Activated CD8-positive, alpha-beta T cell treated with anti-CD3 and anti-CD28 coated beads, Interleukin-2, amount 10 ng/mL, durations not matched to agents 7 days and 5 days (primary cell): ENCODE measurements at places on chromosomes 16 and 17. TPM values are rescaled to one million over a fixed set of nuclear protein-coding genes. Genes with fewer than 3 reads are reported as not detected.

Gene TOM1L1
- not detected for total RNA-seq

Gene WSCD1
- total RNA-seq, result not detected

Gene TAC4
- not detected for total RNA-seq

Gene CCL14
- total RNA-seq, result not detected

DNA sequence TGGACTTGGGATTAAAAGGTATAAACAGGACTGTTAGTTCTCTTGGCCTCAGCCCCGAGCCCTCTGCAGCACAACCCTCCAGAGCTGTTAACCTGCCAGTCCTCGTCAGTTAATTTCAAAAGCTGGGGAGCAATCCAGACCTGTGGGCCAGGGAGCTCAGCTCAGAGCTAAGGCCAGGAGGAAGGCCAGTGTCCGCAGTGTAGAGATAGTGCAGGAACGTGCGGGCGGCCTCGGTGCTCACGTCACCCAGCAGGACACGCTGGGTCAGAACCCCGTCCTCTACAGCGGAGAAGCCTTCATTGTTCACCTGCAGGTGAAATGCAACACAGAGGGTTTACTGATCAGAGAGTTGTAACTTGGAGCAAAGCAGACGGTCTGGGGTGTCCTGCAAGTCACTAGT, 15.4 kb upstream of the NLRC3 start:
- H3K4me3 ChIP-seq, result no peak overlapping the region
- DNase-seq, result no peak
- no peak overlapping the region for H3K27ac ChIP-seq
- H3K36me3 ChIP-seq, result peaks cover 23% of the 10 kb centered on the region
- no peaks in the 10 kb centered on the region for H3K27me3 ChIP-seq

- no peaks in the 10 kb centered on the region for H3K4me1 ChIP-seq
- H3K27ac ChIP-seq, result no peak overlapping the region
- DNase-seq, result no peak
- H3K27me3 ChIP-seq, result peaks cover 7% of the 10 kb centered on the region
- no peak overlapping the region for H3K4me3 ChIP-seq
Measured at GRCh38 chr16:80940069-80940856, 66.4 kb downstream of the CMC2 start.

DNA sequence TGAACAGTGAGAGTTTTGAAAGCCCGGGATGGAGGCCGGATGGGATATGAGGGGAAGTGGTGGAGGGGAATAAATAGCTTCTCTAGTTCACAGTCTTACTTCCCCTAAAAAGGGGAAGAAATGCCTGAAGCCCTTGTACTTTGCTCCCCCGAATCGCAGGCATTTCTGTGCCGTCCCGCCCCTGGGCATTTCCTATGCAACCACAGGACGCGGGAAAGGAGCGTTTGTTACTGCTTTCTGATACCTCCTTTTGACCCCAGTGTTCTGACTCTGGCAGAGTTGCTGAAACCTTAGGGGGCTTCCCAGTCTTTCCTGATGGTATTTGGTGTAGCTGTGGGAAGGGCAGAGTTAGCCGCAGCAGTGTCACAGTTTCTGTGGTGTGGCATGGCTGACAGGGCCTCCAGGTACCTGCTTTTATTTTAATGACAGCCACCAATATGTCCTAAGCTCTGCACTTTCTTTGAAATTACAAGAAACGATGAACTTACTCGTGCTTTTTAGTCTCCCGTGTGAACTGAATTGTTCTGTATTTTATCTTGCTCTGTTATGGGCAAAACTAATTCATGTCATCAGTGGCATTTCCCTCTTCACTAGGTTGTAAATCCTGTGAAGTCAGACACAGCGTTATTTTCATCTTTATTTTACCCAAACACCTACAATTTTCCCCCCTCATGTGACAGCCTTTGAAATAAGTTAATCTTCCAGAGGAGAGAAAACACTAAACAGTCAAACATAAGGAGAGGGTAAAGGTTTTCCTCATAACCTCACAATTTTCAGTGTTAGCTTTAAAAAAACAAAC, 27.1 kb downstream of the USP10 start:
- peak overlapping the region; percentile 37 for H3K4me3 ChIP-seq
- peak; percentile 24 for DNase-seq
- H3K27me3 ChIP-seq, result no peaks in the 10 kb centered on the region
- H3K27ac ChIP-seq, result no peak overlapping the region
- peaks cover 11% of the 10 kb centered on the region for H3K36me3 ChIP-seq

DNA sequence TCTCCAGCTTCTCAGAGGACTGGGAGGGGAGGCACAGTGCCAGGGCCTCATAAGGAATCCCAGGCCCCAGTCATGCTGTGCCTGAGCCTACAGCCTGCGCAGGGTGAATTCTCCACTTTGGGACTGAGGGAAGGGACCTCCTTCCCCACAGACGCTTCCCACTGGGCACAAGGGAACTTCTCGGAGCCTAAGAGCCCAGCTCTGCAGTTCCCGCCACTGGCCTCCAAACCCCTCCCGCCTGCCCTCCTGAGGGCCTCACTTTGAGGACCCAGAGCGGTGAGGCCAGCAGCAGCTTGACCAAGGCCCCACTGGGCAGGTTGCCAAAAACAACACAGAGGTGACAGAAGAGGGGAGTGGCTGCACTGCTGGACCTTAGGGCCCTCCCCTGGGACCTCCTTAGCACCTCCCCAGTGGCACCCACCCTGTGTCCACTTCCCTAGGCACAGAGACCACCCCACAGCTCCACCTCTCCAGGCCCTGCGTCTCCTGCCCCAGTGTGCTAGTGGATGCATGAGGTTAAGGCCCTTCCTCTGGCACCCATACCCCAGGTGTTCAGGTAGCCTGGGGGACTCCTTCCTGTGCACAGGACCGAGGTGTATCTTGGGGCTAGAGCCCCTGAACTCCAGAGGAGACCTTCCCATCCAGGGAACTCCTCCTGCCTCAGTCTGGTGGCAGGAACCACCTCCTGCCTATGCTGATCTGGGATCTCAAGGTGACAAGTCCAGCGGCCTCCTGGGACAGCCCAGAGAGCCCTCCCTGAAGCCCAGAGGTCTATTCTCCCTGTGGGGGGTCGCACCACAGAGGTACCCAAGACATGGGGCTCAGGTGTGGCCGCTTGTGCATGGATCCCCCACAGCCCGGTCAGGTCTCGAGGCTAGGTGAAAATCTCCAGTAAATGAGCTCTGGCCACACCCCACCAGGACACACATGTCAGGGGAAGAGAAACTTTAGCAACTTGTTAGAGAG, 3.4 kb downstream of the CASKIN2 start:
- no peak overlapping the region for H3K4me3 ChIP-seq
- no peak for DNase-seq
- H3K4me1 ChIP-seq, result no peaks in the 10 kb centered on the region
- H3K36me3 ChIP-seq, result no peaks in the 10 kb centered on the region
- peaks cover 3% of the 10 kb centered on the region for H3K27me3 ChIP-seq
- no peak overlapping the region for H3K27ac ChIP-seq

GRCh38 chr16:1769402-1770300, 1.7 kb downstream of the NME3 start:
- peak overlapping the region; percentile 99 for H3K4me3 ChIP-seq
- peaks cover 23% of the 10 kb centered on the region for H3K36me3 ChIP-seq
- H3K27me3 ChIP-seq, result no peaks in the 10 kb centered on the region
- H3K27ac ChIP-seq, result peak overlapping the region; percentile 81
- H3K4me1 ChIP-seq, result peaks cover 12% of the 10 kb centered on the region
- DNase-seq, result no peak

DNA sequence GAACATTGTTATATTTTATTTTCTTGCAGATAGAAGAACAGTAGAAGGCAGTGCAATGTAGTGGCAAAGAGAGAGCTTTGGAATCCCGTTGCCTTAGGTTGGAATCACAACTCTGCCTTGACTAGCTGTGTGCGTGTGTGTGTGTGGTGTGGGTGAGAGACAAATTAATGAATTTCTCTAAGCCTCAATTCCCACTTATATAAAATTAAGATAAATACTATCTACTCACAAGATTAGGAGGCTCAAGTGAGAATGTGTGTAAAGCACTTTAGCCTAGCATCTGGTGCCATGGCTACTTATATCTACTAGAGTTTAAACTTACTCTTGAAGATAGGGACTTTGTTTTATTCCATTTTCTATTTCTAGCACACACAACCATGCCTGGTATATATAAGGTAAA, 12.8 kb downstream of the CPD start:
- no peak overlapping the region for H3K27ac ChIP-seq
- no peak overlapping the region for H3K4me3 ChIP-seq
- H3K36me3 ChIP-seq, result peaks cover 11% of the 10 kb centered on the region
- H3K27me3 ChIP-seq, result no peaks in the 10 kb centered on the region
- no peak for DNase-seq

- DNase-seq, result no peak
- H3K4me1 ChIP-seq, result peaks cover 50% of the 10 kb centered on the region
- no peak overlapping the region for H3K4me3 ChIP-seq
- peaks cover 81% of the 10 kb centered on the region for H3K36me3 ChIP-seq
- H3K27me3 ChIP-seq, result no peaks in the 10 kb centered on the region
Measured at GRCh38 chr17:48055531-48056245, 7.5 kb downstream of the NFE2L1 start.

- H3K27ac ChIP-seq, result no peak overlapping the region
- no peak for DNase-seq
- H3K4me3 ChIP-seq, result no peak overlapping the region
- H3K36me3 ChIP-seq, result peaks cover 36% of the 10 kb centered on the region
- H3K27me3 ChIP-seq, result no peaks in the 10 kb centered on the region
Measured at GRCh38 chr17:6599364-6599763, 41.1 kb downstream of the KIAA0753 start.

DNA sequence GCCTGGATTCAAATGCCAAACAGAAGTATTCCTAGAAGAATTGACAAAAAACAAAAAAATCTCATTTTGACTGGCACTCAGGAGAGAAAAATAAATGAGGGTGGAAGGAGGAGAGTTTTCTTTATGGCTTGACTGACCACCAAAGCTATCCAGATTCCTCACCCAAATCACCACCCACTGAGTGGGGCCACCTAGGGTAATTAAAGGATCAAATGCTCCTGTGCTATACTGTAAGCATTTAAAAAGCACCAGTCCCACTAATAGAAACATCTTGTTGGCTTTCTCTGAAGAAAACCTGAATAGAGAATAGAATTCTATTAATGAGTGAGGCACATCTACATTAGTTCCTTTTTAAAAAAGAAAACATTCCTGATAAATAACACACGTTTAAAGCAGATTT, 163.3 kb downstream of the ANKFN1 start:
- H3K36me3 ChIP-seq, result no peaks in the 10 kb centered on the region
- H3K27ac ChIP-seq, result no peak overlapping the region
- no peak overlapping the region for H3K4me3 ChIP-seq
- DNase-seq, result no peak
- H3K27me3 ChIP-seq, result peaks cover 11% of the 10 kb centered on the region
- peaks cover 2% of the 10 kb centered on the region for H3K4me1 ChIP-seq

GRCh38 chr17:19019041-19019941, 14.7 kb upstream of the FAM83G start:
- peaks cover 26% of the 10 kb centered on the region for H3K36me3 ChIP-seq
- DNase-seq, result no peak

DNA sequence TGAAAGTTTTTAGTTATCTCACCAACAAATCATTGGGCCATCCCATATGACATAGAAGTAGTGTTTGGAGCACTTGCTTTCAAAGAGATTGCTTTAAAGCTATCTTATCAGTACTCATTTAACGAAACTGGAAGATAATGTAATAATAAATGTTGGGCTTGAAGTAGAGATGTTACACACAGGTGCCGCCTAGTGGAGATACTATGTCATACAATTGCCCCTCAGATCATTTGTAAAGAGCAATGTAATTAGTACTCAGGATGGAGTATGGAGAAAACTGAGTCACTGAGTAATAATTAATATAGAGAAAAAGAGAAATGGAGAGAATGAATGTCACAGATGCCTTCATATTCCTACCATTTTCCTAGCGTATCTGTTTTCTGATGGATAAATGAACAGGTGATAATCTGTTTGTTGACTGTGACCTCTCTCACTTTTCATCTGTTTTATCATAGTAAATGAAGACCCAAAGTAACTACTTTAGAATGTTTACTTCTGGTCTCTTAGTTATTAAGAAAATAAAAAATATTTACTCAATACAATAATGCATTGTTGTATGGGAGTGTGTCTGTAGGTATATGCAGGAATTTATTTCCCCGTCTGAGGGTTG, 80.4 kb downstream of the EFCAB5 start:
- H3K27me3 ChIP-seq, result peaks cover 12% of the 10 kb centered on the region
- DNase-seq, result peak; percentile 62
- H3K27ac ChIP-seq, result no peak overlapping the region
- no peaks in the 10 kb centered on the region for H3K4me1 ChIP-seq

GRCh38 chr16:83214671-83215070, 587.9 kb downstream of the CDH13 start:
- H3K4me1 ChIP-seq, result no peaks in the 10 kb centered on the region
- no peak for DNase-seq
- no peaks in the 10 kb centered on the region for H3K36me3 ChIP-seq
- H3K27ac ChIP-seq, result no peak overlapping the region
- no peak overlapping the region for H3K4me3 ChIP-seq

DNA sequence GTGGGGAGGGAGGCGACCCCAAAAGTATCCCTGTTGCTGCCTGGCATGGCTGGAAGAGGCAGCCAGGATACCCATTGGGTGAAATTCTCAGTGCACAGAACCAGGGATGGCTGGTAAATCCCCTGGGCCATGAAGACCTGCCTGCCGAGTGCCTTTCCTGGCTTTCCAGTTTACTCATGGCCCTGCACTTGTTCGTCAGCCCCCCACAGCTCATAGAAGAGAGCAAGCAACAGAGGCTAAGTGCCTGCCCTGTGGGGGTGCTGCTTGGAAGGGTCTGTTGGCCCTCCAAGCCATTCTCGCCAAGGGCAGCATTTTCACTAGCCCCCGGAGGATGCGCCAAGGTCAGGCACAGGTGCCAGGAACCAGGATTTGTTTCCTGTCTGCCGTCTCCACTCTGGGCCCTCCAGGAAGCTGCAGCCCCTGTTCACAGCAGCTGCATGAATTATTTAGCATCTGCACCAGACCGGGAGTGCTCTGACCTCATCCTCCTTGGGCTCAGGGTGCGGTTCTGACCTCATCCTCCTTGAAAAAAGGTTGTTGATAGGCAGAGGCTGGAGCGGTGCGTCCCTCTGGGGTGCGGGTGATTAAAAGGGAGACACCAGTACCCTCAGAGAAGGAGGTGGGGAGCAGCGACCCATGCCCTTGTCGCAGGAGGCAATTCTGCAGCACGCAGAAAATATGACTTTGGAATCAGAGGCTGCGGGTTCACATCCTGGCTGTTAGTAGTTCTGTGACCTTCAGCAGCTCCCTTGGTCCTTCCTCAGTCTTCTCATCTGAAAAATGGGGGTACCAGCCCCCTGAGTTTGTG, 14.2 kb upstream of the CD300A start:
- H3K27ac ChIP-seq, result peak overlapping the region; percentile 46
- peaks cover 19% of the 10 kb centered on the region for H3K4me1 ChIP-seq
- DNase-seq, result peak; percentile 65
